NCI-H2081 (cell line): ENCODE measurements at places on chromosomes 16 and 17.

- peak; percentile 86 for DNase-seq
Observed at GRCh38 chr17:73801455-73802100, 157.3 kb upstream of the SDK2 start.

- no peak for DNase-seq
Observed at GRCh38 chr17:17103160-17103559, 60.9 kb downstream of the MPRIP start.

GRCh38 chr17:73974536-73974935 is 228.9 kb upstream of the RPL38 start:
- no peak for DNase-seq

DNA sequence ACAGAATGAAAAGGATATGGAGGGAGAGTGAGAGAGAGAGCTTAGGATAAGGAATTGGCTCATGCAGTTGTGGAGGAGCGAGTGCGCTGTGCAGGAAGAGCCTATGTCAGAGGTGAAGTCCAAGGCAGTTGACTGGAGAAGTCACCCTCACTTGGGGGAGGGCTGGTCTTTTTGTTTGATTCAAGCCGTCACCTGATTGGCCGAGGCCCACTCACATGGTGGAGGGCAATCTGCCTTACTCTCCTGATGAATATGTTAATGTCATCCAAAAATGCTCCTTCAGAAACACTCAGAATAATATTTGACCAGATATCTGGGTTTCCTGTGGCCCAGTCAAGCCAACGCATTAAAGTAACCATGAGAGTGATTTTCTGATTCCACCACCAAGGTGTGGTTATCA is 131.7 kb downstream of the KATNIP start:
- DNase-seq, result no peak
